ENCODE measurements at places on chromosomes 3 and 15. TPM values are rescaled to one million over a fixed set of nuclear protein-coding genes. Genes with fewer than 3 reads are reported as not detected.

Gene SCAPER
- total RNA-seq: 46.2 TPM

Gene CFAP20DC
- total RNA-seq: 1.0 TPM

Gene CPA3
- total RNA-seq: 5.7 TPM

Gene IGSF11
- total RNA-seq: 9.1 TPM

Gene SENP8
- 2.1 TPM for total RNA-seq

Gene SH3GL3
- 2.3 TPM for total RNA-seq

Gene PROK2
- total RNA-seq: not detected

Gene ZNF501
- total RNA-seq: 3.1 TPM

Gene UACA
- total RNA-seq: 27.2 TPM

Gene GRIP2
- total RNA-seq: 0.26 TPM

Gene SLC35G2
- total RNA-seq: 7.8 TPM

Gene EOMES
- 0.52 TPM for total RNA-seq

Gene MOBP
- total RNA-seq: not detected

Gene SYNM
- total RNA-seq: 5.7 TPM

Gene LXN
- 3.3 TPM for total RNA-seq

All from body of pancreas (tissue), 4 donors.